ENCODE measurements at places on chromosomes 2 and 18.

- no peak for DNase-seq
These were observed 110.6 kb upstream of the PXDN start for GRCh38 chr2:1854729-1855547.

DNA sequence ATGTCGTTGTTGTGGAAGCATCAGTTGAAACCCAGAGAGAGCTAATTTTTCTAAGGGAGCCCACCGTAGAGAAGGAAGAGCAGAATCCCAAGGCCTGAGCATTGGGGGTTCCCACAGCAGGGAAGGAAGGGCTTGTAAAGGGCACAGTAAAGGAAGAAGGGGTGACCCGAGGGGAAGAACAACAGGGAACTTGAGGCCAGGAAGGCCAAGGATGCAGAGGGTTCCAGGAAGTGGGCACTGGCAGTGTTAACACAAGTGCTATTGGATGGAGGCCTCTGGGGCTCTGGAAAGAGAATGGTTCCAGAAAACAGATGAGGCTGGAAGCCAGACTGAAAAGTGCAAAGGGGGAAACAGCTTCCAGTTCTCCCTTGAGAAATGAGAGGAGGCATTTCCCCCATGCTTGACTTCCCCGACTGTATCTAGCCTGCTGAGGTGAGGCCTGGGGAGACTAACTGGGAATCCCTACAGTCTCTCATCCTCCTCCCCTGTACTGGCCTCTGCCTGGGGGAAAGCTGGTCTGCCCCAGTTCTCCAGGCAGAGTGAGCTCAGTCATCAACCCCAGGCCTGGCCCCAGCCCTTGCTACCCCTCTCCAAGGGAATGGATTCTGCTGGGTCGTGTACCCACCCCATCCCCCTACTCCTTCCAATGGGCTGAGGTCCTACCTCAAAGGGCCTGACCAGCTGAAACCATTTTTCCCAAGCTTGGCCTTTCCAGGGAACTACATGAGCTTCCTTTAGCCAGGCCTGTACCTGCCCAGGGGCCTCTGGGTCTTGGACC is 43.2 kb upstream of the MRPL33 start:
- no peak for DNase-seq

DNA sequence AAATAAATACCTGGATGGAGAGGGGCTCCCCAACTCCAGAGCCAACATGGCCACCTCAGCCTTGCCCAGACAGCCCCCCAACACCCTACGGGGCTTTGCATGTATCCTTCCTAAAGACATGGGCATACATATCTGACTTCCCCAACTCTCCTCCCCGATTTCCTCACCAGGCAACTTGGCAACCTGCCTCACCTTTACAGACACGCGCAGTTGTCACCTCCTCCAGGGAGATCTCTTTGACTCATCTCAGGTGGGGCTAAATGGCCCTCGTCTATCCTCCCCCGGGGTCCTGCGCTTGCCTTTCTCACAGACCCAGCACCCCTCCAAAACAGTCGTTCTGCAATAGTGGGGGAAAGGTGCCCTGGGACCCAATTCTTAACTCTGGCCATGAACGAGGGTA is 10.6 kb upstream of the BIN1 start:
- DNase-seq = no peak

DNA sequence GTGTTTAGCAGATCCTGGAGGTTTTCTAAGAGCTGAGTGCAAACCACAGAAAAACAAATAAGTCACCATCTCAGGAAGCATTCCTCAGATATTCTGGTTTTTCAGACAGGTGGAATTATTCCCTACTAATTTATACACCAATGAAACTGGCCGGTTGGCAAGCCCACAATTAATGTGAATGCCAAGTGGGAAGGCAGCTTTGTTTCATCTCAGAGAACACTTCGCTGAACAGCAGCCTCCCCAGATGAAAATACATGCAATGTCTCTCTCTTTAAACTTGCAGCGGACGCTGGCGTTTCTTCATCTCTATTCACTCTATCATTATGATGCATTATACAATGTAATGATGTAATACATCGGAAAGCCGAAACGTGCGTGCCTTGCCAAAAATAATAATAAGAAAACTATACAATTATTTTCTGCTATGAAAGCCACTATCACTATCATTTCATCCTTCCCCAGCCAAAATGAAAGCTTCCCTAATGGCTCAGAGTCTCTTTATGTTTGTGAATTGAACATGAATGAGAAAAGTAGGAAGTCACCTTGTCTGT is 649.4 kb downstream of the BCL11A start:
- DNase-seq = no peak

DNA sequence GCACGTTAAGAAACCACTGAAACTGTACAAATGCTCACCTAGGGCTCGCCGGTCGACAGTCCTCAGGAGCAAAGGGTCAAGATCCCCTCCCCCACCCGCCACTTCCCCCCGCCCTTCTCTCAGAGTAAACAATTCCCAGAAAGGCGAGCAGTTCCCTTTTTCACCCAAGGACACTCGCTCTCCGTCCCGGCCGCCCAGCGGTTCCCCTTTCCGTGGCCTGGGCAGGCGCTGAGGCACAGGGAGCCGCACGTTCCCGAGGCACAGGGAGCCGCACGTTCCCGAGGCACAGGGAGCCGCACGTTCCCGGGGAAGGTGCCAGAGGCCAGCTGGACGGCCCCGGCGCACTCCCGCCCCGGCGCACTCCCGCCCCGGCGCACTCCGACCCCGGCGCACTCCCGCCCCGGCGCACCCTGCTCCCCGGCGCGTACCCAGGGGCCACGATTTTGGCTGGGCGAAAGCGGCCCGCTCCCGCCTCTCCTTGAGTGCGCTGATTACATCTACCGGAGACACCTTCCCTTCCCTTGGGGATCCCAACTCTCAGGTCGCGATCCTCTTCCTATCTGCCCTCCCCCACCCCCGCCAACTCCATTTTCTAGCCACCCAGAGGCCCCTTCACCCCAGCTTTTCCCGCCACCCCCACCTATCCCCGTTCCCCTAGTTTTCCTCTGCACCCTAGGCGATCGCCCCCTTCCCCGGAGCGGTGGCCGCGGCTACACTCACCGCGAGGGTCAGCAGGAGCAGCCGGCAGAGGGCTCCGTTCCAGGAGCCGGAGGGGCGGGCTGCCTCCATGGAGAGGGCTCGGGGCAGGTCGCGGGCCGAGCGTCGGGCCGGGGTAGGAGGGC is 817 bp downstream of the DSC2 start:
- DNase-seq = no peak

DNA sequence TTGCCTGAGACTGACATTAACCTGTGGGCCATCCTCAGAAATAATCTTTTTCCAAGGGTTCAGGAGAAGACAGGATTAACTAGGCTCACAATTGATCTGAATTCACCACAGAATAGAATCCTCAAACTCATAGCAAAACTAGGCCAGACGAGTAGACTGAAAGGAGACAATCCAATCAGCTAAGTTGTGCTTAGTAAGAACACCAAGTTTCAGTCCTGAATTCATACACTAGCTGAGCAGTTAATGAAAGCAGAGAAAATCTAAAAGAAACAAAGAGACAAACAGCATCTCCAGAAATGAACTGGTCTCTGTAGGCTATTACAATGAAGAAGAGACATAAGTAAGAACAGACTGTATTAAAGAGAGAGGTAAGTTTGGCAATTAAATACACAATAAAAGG is 89.5 kb downstream of the GORASP2 start:
- no peak for DNase-seq

DNA sequence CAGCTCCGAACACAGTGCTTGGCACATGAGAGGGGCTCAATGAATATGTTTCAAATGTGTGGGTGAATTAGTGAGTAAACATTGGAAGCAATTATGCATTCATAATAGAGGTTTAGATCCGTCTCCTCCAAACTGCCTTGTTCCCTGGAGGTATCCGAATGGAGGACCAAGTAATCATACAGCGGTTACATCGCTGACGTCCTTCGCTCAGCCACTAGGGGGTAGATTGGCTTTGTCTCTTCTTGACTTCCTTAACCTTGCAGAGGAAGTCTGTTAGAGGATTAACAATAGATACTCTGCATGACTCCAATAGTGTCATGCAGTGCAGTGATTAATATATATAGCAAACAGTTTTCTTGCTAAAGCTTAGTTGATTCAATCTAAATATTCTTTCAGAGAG is 517.0 kb downstream of the PTPRM start:
- DNase-seq = no peak

DNA sequence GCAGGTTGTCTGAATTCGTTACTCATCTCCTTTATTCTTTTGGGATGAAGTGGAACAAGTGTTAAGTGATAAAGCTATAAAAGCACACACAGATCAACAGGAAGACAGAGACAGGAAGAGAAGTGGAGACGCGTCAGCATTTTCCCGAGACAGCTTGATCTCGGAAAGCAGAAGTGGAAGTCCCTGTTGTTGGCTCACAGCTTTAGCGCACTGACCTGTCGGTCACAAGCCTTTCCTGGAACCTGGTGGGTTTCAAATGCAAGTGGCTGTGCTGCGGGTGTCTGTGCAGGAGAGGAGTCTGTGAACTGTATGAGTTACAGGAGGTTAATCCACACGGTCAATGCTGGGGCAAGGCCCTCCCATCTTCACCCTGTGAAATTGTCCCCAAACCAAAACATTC is 116.6 kb upstream of the PELI1 start:
- no peak for DNase-seq

DNA sequence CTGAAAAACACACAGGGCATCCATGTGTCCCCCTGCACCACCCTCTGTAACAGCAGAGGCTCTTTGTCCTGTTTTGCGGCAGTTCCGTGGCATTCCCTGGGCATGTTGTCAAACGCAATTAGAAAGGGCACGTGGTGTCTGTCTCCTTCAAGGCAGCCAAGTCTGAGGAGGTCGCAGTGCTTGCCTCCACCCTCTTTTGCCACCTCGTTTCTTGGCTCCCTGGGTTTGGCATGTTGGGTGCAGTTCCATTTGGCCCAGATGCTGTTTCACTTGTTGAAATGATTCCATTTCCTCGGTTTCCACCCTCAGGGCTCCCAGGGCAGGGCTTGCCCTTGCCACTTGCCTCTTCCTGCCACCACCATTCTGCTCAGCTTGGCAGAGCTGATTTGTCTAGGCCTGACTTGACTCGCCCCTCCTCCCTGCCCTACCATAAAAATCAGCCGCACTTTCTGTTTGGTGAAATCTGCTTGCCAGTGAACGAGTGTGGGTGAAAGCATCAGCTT is 12.4 kb downstream of the CCL20 start:
- DNase-seq = no peak

DNA sequence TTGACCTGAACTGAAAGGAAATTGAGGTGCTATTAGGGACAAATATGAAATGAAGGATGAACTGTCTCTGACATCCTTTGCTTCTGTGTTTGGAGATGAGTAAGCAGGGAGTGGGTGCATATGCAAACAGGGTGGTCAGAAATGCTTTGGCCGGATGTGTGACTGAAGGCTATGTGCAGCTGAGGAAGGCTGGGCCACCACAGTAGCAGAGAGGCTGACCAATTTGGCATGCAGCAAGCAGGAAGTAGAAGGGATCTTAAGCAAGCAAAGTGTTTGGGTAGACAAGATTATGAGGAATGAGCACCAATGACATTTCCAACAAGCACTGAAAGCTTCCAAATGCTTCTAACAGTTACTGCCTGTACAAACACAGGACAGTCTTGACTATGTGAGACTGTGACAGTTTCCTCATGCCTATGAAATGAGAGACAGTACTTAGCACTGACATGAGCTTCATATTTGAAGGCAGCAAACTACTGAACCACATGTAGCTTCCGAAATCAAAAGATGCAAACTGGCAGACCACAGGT is 3.3 kb upstream of the ACTR3 start:
- no peak for DNase-seq

GRCh38 chr2:9107168-9108025 is 99.2 kb upstream of the ASAP2 start:
- DNase-seq = no peak
